Coronary artery (tissue), 2 donors: ENCODE measurements at places on chromosomes 16 and 17.

DNA sequence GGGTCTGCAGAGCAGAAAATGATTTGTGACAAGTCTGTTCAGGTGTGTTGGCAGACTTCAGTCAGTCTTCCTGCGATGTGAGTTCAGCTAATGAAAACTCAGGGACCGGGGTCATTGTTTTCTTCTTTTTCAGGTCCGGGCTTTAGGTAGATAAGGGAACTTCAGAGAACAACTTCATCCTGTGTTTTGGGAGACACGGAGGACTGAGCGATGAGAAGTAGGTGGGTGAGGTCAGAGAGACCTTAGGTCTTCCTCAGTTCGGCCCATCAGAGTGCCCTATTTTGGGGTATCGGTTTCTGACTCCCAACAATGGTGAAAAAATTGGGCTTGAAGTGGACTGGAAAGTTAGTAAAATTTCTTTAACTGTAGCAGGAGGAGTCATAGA lies 88.9 kb upstream of the ATF7IP2 start:
- no peak for DNase-seq

DNA sequence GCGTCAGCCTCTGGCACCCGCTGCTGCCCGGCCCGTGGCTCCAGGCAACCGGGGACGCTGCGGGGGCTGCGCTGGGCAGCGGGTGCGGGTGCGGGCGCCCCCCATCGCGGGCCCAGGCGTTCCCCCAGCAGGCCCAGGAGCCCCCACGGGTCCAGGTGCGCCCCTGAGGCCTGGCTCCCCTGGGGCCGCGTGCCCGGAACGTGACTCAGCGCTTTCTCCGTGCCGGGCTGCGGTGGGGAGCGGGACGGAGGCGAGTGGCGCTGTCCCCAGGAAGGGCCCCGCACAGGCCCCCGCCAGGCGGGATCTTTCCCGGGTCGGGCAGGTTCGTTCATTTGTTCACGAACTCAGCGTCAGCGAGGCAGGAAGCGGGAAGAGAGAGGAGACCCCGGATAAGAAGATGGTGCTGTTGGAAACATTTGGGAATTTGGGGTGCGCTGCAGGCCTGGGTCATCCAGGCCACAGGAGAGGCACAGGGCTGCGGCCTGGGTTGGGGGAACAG lies 18.4 kb upstream of the EXOC7 start:
- no peak for DNase-seq

DNA sequence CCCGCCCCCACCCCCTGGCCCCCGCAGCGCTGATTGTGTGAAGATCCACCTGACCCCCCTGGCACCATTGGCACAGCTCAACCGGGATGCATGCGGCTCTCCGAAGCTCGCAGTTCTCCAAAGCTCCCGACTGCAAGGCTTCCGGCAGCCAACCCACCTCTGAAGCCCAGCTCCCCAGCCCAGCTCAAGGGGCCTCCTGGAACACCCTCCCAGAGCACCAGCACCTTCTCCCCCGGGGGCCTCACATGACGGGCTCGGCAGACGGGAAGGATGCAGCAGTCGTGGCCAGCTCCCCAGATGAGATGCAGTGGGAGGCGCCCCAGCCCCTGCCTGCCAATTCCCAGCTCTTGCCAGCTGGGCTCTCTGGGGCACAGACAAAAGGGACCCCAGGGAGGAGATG lies 215.3 kb downstream of the ZNF423 start:
- DNase-seq = no peak

DNA sequence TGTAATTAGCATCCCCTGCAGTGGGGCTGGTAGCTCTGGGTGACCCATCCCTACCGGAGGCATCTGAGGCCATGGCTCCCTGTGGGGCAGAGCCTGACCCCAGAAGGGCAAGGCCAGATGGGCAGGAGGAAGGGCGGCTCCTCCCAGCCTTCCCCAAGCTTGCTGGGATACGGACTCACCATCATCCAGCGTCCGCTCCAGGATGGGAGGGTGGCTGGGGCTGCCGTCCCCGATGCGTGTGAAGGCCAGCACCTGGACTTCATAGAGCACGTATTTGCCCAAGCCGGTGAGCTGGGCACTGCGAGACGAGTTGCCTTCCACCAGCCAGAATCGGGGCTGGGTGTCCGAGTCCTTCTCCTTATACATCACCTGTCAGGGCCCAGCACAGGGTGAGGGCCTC lies 81.6 kb upstream of the CDC42EP4 start:
- no peak for DNase-seq

- no peak for DNase-seq
These were observed 149.5 kb upstream of the COX10 start for GRCh38 chr17:13919818-13920217.

DNA sequence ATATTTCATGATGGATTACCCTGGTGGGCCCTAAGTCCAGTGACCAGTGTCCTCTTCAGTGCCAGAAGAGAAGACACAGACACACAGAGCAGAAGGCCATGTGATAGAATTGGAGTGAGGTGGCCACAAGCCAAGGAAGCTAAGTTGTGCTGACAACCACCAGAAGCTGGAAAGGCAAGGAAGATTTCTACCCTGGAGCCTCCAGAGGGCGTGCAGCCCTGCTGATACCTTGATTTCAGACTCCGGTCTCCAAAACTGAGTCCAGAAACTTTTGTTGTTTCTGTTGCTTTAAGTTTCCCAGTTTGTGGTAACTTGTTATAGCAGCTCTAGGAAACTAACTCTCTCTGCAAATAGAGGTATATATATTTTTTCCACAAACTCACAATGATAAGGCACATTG lies 396.6 kb upstream of the ASIC2 start:
- DNase-seq = no peak

- DNase-seq = no peak
These were observed 3.0 kb upstream of the KRT15 start for GRCh38 chr17:41521574-41522261.

DNA sequence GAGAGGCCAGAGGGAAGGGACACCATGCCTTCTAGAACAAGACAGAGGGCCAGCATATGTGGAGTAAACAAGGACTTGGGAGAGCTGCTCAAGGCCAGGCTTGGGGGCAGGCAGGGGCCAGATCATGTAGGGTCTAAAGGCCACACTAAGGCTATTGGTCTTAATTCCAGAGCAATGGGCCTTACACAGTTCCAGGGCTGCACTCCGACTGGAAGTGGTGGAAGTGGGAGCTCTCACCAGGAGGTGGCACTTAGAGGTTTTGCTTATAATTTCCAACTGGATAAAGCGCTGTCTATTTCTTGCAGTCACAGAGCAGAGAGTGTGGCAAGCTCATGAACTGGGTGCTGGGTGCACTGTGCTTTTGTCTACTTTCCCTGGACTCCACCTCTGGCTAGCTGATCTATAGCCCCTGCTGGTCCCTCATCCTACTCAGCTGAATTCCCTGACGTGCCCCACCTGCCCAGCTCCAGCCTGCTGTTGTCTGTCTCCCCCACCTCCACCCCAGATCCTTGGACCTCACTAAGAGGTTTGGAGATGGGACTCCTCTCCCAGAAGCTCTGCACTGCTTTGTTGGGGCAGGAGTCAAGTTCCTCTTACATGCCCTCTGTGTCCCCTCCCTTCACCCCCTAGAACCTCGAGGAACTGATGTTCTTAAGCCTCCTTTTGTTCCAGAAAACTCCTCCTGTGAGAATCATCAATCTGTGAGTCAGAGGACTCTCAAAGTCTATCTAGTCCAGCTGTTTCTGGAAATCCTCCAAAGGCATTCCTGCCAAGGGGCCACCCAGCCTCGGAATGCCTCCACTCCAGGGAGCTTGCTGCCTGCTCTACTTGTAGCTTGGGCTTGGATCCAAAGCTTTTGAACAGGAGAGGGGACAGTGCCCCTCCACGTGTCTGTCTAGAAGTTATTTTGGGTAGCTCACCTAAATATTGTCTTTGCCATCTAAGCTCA lies 48.1 kb upstream of the KSR1 start:
- no peak for DNase-seq

DNA sequence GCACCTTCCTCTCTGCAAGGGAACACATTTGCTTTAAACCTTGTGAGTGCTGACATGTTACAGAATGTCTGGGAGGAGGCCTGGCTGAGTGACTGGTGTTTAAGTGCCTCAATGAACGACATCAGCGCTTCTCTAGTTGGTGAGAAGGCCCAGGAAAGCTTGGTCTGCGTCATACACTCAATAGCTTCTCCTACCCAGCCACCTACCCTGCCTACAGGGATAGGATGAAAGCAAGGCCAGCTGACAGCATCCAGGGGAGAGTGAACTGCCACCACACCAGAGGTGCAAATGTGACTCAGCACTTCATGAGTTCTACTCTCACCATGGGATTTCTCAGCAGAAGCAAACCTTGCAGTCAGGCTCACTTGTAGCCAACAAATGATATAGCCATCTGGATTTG lies 31.7 kb upstream of the CFAP20 start:
- no peak for DNase-seq

GRCh38 chr17:32283745-32284201 lies 18.1 kb downstream of the RHBDL3 start:
- DNase-seq = no peak

- no peak for DNase-seq
These were observed 14.8 kb downstream of the VAC14 start for GRCh38 chr16:70786020-70786755.

GRCh38 chr16:54135361-54136275 lies 151.0 kb downstream of the IRX3 start:
- DNase-seq = no peak

DNA sequence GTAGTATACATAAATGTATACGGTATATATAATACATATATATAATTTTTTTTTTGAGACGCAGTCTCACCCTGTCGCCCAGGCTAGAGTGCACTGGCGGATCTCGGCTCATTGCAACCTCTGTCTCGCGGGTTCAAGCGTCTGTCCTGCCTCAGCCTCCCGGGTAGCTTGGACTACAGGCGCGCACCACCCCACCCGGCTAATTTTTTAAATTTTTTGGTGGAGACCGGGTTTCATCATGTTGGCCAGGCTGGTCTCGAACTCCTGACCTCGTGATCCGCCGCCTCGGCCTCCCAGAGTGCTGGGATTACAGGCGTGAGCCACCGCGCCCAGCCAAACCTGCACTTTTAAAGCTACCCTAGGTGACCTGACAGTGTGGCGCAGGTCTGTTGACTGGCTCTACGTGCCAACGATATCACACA lies 745 bp downstream of the PAM16 start:
- DNase-seq = no peak

- DNase-seq = no peak
These were observed 8.0 kb downstream of the KIAA0753 start for GRCh38 chr17:6632530-6632929.

- DNase-seq = no peak
These were observed 10.7 kb downstream of the RPRML start for GRCh38 chr17:46968224-46968834.
